ENCODE measurements at places on chromosomes 13 and 19.
A peak's percentile ranks its signal among the peaks of the same experiment; 100 is the strongest.

- DNase-seq: no peak
Measured at GRCh38 chr19:35856546-35857149, at the start of gene KIRREL2. TSS of gene KIRREL2 (plus strand) at chr19:35856911. CDS start at chr19:35857120, 209 bp downstream.

- no peak for DNase-seq
Measured at GRCh38 chr13:40923867-40924266, 95.2 kb downstream of the ELF1 start.

DNA sequence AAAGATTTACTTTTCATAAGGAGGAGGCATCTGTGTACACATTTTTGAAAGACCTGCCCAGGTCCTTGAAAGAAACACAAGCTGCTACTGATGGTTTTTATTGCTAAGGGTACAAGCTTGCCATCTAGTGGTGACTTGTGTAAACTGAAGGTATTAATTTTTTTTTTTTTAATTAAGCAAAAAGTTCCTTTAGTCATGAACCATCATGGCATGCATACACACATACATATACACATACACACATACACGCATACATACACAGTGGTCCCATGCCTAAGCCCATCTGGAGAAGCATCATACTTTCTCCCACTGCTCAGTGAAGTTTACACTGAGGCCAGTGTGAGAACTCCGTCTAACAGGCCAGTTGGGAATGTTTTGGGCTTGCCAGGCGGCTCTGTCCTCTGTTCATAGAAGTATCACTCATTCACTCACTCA lies 312.5 kb downstream of the DCLK1 start:
- DNase-seq: no peak

DNA sequence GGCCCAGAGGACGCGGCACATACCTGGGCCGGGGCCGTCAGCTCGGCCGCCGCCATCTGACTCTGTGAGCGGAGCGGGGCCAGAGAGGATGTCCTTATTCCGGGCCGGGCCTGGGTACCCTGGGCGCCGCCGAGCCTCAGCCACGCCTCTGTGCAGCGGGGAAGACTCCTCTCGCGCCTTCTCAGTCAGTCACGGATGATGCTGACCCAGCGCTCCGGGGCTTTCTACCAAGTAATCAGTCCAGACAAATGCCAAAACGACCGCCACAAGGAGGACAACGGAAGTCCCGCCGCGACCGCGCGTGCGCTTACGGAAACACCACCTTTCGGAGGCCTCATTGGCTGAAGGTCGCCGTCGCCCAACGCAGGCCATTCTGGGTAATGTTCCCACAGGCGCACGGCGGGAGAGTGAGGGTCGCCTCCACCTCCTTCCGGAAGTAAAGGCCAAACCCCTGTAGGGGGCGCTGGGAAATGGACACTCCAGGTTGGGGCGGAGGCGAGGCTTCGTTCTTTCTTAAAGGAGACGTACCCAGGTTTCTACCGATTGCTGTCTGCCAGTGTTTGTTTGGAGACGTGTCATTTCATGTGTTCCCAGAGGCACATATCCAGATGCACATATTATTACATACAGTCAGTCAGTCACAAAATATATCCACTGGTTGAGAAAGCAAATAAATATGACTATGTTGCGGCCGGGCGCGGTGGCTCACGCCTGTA lies at the start of gene ZNF256:
ZNF256 (minus strand) TSS at position 288 of the 716 bp plus-strand sequence; CDS start at position 56, 232 bp downstream.
- peak; percentile 84 for DNase-seq

DNA sequence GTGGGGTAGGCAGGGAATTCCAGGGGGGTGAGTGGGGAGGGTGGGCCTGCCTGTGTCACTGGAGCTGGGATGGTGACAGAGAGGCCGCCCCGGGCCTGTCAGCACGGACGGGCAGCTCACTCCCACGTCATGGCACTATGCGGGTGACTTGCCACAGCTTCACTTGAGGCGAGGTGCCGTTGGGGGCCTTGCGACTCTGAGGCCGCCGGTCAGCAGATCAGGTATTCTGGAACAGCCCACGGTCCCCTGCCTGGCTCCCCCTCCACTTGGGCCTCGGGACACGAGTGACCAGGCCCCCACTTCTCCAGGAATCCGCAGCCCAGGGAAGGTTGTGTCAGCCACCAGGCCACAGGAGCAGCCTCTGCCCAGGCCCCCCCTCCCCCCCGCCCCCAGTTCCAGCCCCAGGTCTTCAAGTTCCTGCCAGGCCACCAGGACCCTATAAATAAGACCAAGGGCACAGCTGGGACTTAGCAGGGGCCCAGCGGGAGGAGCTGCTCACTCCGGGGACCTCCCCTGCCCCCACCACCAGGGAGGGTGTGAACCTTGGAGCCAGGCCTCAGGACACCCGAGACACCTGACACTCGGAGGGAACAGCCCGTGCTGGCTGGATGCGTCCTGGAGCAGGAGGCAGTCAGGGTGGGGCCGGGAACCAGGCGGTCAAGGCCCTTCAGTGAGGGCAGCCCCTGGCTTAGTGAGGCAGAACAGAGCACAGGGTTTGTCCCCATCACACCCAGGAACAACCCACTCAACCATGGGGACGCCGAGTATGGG lies 2.7 kb upstream of the MIDN start:
- DNase-seq: no peak

DNA sequence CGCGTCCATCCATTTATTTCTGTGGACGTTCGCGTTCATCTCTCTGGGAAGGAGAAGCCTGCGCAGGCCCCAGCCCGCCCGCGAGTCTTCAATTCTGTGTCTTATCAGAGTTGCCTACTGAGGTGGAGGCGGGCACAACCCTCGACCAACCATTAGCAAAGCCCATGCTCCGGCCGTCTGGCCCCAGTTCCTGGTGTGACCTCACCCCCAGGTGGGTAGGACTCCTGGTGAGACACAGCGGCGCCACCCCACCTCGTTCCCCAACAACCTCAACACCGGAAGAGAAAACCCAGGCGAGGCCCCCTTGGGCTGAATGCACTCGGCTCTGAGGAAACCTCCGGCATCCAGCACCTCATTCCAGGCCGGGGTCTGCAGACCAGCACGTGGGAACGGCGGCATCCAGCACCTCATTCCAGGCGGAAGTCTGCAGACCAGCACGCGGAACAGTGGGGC lies 14.7 kb downstream of the ZNF787 start:
- no peak for DNase-seq

GRCh38 chr19:2270157-2270422 lies 11.9 kb downstream of the PEAK3 start:
- no peak for DNase-seq

- DNase-seq: no peak
Measured at GRCh38 chr13:50685491-50685890, 158.0 kb downstream of the DLEU7 start.

DNA sequence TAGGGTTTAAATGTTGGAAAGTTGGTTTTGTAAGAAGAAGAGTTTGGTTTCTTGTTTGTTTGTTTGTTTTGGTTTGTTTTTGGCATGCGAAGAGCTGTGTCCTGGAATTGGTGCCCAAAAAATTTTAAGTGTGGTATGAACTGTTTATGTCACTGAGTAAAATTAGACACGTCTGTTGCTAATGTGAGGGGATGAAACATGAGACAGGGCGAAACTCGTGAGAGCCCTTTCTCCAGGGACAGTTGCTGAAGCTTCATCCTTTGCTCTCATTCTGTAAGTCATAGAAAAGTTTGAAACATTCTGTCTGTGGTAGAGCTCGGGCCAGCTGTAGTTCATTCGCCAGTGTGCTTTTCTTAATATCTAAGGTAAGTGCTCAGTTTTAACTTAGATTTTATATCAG lies at the start of gene SGCG:
SGCG (plus strand) TSS at position 269 of the 400 bp plus-strand sequence. CDS start 22,716 bp downstream, outside the sequence.
- DNase-seq: no peak

GRCh38 chr19:5024282-5024681 lies 55.4 kb downstream of the KDM4B start:
- no peak for DNase-seq

DNA sequence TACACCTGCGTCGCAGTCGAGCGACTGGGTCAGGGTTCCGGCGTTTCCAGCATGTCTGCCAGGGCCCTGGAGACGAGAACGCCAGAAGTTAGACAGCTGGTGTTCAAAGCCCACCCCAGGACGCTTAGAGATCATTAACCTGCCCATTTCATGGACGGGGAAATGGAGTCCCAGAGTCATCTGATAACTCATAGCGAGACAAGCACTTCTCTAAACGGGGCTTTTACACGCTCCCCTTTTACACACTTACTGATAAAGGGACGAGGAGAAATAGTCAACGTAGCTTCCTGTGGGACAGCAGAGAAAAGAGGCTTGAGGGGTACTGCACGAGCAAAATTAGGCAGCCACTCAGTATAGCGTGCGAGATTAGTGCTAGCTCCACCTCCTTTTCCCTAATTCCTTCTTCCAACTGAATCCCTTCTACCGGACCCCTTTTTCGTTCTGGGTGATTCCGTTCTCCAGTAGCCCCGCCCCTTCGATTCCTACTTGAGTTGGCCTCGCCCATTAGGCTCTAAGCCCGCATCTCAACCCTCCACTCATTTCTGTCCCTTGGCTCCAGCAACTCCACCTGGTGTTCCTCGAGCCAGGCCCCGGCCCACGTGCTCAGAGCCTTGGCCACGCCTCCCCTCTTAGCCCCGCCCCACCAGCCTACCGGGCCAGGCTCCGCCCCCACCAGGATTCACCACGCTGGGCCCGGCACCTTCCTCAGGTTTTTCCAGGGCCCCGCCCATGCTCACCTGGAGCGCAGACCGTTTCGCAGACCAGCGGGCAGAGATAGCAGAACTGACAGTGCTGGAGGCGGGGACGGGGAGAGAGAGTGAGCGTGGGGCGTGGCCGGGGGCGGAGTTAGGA lies 3.7 kb downstream of the HRC start:
- peak; percentile 63 for DNase-seq

DNA sequence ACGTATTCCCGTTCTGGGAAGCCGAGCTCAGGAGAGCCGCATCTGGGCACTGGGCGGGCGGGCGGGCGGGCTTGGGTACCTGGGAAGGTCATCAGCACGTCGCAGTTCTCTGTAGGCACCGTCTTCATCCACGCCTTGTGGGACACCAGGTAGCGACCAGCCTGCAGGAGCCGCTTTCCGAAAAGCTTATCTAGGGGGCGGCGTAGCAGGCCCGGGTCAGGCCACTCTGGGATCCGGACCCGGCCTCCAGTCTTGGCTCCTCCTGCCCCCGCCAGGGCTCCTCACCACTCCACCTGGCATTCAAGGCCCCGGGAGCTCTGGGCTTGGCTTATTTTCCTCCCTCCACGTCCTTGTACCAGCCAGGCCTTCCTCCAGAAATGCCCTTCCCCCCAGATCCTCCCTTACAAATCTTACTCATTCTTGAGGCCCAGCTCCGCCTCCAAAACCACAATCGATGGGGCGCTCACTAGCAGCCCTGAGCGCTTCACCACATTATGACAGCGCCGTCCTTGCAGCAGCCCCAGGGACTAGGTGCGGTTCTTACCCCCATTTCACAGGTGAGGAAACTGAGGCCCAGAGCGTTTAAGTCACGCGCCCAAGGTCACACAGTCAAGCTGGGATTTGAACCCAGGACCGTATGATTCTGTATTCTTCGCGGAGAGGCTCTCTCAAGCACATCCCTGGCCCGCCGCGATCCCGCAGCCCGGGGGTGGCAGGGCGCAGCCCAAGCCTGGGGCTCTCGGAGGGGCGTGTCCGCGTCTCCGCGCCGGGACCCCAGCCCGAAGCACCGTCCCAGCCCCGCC lies 843 bp downstream of the ANO8 start:
- peak; percentile 24 for DNase-seq

- no peak for DNase-seq
Measured at GRCh38 chr13:20178156-20178555, 14.6 kb downstream of the GJB2 start.

DNA sequence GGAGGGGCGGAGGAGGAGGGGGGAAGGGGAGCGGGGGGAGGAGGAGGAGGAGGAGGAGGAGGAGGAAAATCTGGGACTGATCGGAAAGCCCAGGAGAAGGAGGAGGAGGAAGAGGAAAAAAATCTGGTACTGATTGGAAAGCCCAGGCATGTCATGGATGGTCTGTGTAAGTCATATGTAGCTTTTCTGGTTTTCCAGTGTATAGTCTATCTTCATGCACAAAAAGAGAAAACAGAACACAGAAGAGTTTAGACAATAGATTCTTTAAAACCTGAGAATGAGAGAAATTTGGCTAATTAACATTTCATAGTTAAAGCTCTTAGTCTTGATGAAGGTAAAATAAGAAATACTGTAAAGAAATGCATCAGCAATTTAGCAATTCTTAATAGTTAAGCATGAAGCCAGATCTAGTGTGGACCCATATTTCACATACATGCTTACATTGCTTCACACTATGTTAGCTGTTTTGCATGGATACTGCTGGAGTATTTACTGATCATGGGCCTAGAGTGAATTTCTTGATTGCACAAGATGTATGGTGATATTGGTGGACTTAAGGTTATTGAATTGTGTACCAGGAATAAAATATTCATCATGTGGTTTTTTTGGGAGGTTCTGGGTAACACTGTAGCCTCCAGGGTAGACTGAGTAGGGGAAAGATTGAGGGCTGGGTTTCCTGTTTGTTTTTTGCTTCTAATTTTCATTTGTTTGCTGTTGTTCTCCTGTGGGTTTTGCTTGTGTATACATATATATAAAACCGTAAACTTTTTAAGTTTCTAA lies 41.4 kb downstream of the SUCLA2 start:
- DNase-seq: no peak

DNA sequence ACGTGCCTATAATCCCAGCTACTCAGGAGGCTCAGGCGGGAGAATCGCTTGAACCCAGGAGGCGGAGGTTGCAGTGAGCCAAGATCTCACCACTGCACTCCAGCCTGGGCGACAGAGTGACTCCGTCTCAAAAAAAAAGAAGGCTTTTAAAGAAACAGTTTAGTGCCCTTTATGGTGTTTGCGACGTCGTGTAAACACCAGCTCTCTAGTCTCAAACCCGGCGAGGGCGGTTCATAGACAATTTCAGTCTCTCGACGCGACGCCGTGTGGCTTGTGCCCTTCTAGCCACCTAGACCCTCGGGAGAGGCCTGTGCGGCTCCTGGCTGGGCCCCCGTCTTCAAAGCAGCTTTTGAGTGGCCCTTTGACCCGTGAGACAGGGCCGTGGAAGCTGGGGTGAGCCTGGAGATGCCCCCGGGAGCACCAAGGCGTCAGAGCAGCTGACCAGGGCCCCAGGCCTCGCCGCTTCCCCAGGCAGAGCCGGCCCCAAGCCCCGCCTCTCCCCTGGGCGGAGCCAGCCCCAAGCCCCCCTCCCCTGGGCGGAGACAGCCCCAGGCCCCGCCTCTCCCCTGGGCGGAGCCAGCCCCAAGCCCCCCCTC lies 5.0 kb upstream of the MADCAM1 start:
- DNase-seq: no peak

DNA sequence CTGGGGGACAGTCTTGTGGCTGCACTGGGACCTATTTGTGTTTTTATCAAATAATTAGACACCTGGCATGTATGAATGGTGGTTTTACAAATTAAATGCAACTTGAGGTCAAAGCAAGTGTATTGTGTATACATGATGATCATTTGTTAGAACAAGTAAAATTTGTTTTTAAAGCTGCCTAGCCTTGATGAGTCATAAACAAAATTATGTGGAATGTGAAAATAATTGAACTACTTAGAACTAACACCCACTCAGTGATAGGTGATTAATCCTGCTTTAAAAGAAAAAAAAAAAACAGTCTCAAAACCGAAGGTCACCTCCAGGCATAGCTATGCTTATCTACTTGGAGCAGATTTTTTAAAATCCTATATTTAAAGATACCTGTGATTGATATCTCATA lies 770.3 kb upstream of the SLITRK5 start:
- no peak for DNase-seq
